ENCODE measurements at places on chromosomes 4 and X. TPM values are rescaled to one million over a fixed set of nuclear protein-coding genes. Genes with fewer than 3 reads are reported as not detected.

Gene VSIG1
- total RNA-seq, result under 0.01 TPM

Gene BGN
- 34.1 TPM for total RNA-seq

Gene DGKK
- not detected for total RNA-seq

Gene NAP1L2
- total RNA-seq, result 0.59 TPM

Gene GAGE12J
- not detected for total RNA-seq

Gene VMA21
- 56.1 TPM for total RNA-seq

Gene ODAPH
- 0.18 TPM for total RNA-seq

Gene OTC
- not detected for total RNA-seq

Gene KLHL5
- total RNA-seq, result 202 TPM

Gene STBD1
- 9.3 TPM for total RNA-seq

Gene CT45A3
- total RNA-seq, result not detected

Gene PLP1
- total RNA-seq, result not detected

Gene SHOX
- total RNA-seq, result not detected

Gene ENPEP
- total RNA-seq, result 0.30 TPM

Gene NUDT10
- 2.1 TPM for total RNA-seq

Gene CT47B1
- not detected for total RNA-seq

Gene GPR50
- total RNA-seq, result not detected

Gene VSIG4
- not detected for total RNA-seq

Gene H2BW2
- not detected for total RNA-seq

Gene JCHAIN
- total RNA-seq, result not detected

Gene KLHL13
- total RNA-seq, result 0.46 TPM

Gene C4orf50
- not detected for total RNA-seq

Gene SPANXN4
- total RNA-seq, result not detected

Gene REELD1
- total RNA-seq, result not detected

Gene ADGRA3
- 53.1 TPM for total RNA-seq

Measured in smooth muscle cell of the umbilical artery (primary cell).